LNCaP clone FGC (cell line): ENCODE measurements at places on chromosomes 6 and 20.

DNA sequence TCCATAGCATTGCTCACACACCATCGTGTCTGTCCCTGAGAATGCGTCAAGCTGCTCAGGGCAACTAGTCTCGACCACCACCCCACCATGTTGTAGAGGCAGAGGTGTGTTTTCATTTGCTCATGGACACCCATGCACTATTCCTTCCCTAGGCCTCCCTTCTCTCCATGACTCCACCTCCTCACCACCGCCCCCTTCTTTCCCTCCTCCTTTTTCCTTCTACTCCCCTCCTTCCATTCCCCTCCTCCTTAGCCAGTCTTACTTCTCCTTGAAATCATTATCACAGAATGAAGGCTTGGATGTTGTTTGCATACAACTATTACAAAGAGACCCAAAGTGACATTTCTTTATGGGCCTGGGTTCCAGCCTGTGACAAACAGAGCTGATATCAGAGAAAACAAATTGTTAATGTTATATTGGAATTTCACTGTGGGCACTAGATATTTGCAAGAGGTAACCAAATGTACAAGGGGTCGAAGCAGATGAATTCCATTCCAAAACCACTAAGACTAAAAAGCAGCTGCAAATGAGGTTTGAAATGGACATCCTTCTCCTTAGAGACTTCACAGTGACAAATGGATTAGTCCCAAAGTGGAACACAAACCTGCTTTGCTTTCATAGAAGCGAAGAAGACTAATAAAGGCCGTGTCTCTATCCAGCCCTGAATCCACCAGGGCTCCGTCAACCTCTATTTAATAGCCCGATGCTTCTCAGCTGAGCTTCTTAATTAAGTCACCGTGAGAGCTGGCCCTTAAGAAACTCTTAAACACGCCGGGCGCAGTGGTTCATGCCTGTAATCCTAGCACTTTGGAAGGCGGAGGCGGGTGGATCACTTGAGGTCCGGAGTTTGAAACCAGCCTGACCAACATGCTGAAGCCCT is 275.8 kb upstream of the SULF2 start:
- DNase-seq = no peak

- DNase-seq = no peak
Measured at GRCh38 chr20:33175123-33175522, 7.2 kb downstream of the BPIFA2 start.

- no peak for DNase-seq
Measured at GRCh38 chr6:17456711-17457110, 63.3 kb downstream of the CAP2 start.

GRCh38 chr20:38674092-38674764 is 50.1 kb upstream of the SLC32A1 start:
- no peak for DNase-seq
